MG63 (cell line): ENCODE measurements at places on chromosomes 4 and X. TPM values are rescaled to one million over a fixed set of nuclear protein-coding genes. Genes with fewer than 3 reads are reported as not detected.
A peak's percentile ranks its signal among the peaks of the same experiment; 100 is the strongest.

DNA sequence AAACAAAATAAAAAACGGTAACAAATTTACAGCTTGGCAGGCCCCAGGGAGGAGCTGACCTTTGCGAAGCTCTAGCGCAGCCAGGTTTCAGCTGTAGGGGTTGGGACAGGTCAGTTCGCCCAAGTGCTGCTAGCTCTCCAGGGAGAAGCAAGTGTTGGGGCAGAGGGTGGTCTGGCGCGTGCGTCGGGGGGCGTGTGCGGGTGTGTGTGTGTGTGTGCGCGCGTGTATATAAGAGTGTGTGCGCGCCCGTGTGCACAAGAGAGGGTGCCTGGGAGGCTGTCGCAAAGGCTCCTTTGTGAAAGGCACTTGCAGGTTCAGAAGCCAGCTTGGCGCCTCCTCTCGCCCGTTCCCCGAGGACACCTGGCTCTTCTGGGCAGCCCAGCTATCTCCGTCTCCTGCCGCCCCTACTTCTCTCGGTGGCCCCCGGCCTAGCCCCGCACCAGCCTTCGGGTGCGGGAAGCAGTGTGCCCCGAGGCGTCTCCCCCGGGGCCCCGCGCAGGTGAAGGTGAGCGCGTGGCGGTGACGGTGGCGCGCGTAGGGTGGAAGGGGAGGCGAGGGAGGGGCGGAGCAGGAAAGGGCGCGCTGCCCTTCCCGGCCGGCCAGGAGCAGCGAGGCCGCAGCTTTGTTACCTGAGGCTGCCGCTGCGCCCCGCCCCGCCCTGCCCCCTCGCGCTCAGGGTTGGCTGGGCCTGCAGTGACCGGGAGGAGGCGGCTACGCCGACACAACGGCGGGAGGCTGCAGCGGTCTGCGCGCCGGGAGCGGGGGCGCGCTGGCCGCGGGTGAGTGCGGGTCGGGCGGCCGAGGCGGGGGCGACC, at the start of gene FHDC1:
FHDC1 (plus strand) TSS at position 693 of the 815 bp plus-strand sequence. CDS start 6,735 bp downstream, outside the sequence.
- peak; percentile 4 for DNase-seq

- DNase-seq = no peak
Measured at GRCh38 chr4:118758293-118758692, 73.1 kb downstream of the METTL14 start.

The BMP3 gene
- total RNA-seq = not detected in 2 replicates

The GLRA2 gene
- not detected in 2 replicates for total RNA-seq

The CCNA2 gene
- total RNA-seq = 140 and 157 TPM in 2 replicates

- DNase-seq = no peak
Measured at GRCh38 chr4:26325191-26325590, 4.4 kb downstream of the RBPJ start.

- DNase-seq = no peak
Measured at GRCh38 chrX:9349572-9350494, 115.0 kb upstream of the TBL1X start.

GRCh38 chr4:27005501-27005900, 144.9 kb downstream of the STIM2 start:
- no peak for DNase-seq
